ENCODE measurements at places on chromosomes 2 and 18. TPM values are rescaled to one million over a fixed set of nuclear protein-coding genes. Genes with fewer than 3 reads are reported as not detected.

DNA sequence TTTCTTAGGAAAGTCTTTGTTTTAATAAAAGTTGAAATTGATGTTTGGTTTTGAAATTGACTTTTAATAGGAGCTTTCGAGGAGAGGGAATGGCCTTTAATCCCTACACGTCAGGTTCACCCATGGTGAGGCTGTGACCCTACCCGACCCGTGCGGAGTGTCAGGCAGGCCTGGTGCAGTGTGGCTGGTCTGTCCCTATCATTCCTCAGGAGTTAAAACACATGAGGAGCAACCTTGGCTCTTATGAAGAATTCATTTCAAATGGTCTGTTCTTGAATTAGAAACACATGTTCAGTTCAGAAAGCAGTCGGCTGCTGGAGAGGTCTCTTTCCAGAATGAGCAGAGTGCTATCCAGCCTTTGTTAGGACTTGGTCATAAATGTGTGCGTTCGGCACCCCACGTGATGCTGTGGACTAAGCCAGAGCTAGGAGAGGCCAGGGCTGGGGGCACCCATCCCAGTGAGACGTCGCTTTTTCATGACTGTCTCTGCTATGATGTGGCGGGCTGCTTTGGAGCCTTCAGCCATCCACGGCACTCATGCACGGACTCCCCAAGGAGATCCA, 54.7 kb downstream of the EMILIN2 start:
- H3K27me3 ChIP-seq, result peaks cover 21% of the 10 kb centered on the region
- no peak overlapping the region for H3K4me3 ChIP-seq
- peak; percentile 22 for DNase-seq

INHBB gene
- 0.92 TPM for polyA plus RNA-seq

SGPP2 gene
- not detected for polyA plus RNA-seq

DNA sequence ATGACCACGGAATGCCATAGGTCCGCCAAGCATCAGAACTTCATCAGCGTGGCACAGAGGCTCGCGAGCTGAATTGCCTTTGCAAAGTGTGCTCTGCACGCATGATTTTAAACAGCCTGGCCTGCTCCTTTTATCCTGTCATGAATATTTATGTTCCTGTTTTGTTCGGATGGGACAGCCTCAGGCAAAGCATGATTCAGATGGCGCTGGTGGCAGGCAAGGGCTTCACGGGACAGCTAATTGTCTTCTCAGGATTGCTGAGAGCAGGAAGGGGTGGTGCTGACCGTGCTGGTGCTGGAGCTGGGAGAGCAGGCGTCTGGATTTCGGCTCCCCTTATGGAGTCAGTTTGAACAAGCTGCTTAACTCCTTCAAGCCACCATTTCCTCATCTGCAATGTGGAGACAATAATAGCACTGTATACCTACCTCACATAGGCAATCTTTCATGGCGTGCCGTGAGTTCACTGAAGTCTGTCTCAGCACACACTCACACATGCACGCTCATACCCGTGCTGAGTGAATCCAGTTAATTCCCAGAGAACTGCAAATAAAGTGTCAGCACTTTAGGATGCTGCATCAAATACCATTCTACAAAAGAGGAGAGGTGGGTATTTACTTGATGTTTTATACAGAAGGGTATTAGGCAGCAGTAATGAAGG, 79.7 kb upstream of the APCDD1 start:
- no peaks in the 10 kb centered on the region for H3K36me3 ChIP-seq
- DNase-seq, result no peak
- no peaks in the 10 kb centered on the region for H3K27me3 ChIP-seq
- H3K4me3 ChIP-seq, result no peak overlapping the region
- H3K4me1 ChIP-seq, result peaks cover 20% of the 10 kb centered on the region

- H3K36me3 ChIP-seq, result no peaks in the 10 kb centered on the region
- H3K4me1 ChIP-seq, result no peaks in the 10 kb centered on the region
- no peak overlapping the region for H3K27ac ChIP-seq
Observed at GRCh38 chr18:53991202-53991601, 233.3 kb downstream of the MBD2 start.

DNA sequence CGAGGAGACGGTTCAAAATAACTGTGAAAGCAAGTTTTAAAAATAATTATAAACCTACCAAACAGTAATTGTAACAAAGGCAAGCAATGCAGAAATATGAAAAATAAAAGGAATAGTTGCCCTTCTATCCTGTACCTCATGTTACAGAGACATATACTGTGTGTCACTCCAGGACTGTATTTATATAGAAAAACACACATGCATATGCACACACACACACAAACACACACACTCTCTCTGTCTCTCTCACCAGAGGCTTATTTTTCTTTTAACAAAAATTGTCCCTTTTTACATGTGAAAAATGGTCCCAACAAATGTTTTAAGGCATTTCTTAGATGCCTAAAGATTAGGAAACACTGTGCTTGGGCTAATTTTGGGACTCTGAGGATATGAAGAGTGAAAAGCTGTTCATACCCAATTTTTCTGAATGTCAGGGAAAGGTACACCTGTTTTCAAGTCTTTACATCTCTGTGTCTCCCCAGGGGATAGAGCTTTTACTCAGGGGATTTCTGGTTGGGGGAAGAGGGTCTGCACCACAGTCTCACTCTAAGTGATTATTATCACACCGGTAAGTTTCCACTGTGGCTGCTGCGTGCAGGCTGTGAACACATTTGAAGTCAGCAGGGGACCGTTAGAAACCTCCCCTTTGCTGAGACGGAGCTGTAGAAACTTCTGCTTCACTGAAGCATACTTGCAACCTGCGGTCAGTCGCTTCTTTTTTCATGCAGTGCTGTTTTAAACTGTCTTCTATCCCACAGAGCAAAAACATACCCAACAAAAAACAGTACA, 51.4 kb upstream of the SPAG16 start:
- no peaks in the 10 kb centered on the region for H3K27me3 ChIP-seq
- H3K27ac ChIP-seq, result no peak overlapping the region
- H3K4me3 ChIP-seq, result no peak overlapping the region
- H3K36me3 ChIP-seq, result no peaks in the 10 kb centered on the region

MYO5B gene
- 0.24 TPM for polyA plus RNA-seq

GRCh38 chr18:11983592-11983991, 2.3 kb downstream of the IMPA2 start:
- H3K27me3 ChIP-seq, result no peaks in the 10 kb centered on the region
- DNase-seq, result no peak
- H3K4me1 ChIP-seq, result peaks cover 7% of the 10 kb centered on the region
- H3K4me3 ChIP-seq, result no peak overlapping the region
- H3K36me3 ChIP-seq, result no peaks in the 10 kb centered on the region

BMP10 gene
- not detected for polyA plus RNA-seq

SLC38A11 gene
- 0.07 TPM for polyA plus RNA-seq

- H3K27ac ChIP-seq, result no peak overlapping the region
- H3K27me3 ChIP-seq, result no peaks in the 10 kb centered on the region
- no peak overlapping the region for H3K4me3 ChIP-seq
- H3K36me3 ChIP-seq, result no peaks in the 10 kb centered on the region
- H3K4me1 ChIP-seq, result no peaks in the 10 kb centered on the region
Observed at GRCh38 chr2:52810460-52810859, 957.1 kb upstream of the CHAC2 start.

DNA sequence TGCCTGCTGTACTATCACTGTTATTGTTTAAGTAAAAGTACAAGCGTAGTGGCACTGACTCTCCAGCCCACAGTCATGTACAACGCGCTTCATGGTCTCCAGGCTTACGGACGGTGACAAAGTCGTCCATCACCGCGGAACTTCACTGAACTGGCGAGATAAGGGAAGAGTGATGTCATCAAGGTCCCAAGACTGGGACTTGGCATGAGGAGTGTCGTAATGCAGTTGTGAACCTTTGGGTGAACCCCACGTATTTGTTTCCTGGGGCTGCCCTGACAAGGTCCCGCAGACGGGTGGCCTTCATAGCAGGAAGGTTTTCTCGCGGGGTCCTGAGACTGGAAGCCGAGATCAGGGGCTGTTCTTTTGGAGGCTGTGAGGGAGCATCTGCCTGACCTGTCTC, 17.3 kb downstream of the NFATC1 start:
- DNase-seq, result no peak
- H3K4me3 ChIP-seq, result no peak overlapping the region
- H3K27me3 ChIP-seq, result no peaks in the 10 kb centered on the region
- H3K36me3 ChIP-seq, result peaks cover 14% of the 10 kb centered on the region
- H3K4me1 ChIP-seq, result no peaks in the 10 kb centered on the region
- no peak overlapping the region for H3K27ac ChIP-seq

DNA sequence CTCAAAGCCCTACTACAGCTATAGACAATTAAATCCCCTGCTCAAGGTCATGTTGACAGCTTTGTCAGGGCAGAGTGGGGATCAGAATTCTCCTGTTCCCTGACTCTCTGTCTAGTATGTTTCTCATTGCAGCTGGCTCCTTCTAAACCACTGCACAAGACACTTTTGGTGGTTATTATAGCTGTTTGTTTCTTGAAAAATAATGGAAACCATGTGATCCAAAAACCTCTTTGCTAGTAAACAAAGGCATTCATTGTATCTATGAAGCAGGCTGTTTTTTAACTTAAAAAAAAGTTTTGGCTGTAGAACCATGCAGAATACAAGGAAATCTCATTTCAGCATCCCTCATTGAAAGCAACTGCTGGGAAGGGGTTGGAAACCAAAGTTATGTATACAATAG, 352.5 kb upstream of the EPHA4 start:
- H3K27ac ChIP-seq, result no peak overlapping the region
- H3K27me3 ChIP-seq, result no peaks in the 10 kb centered on the region
- H3K36me3 ChIP-seq, result no peaks in the 10 kb centered on the region
- DNase-seq, result no peak
- no peaks in the 10 kb centered on the region for H3K4me1 ChIP-seq

GRCh38 chr2:54061272-54061671, 54.1 kb upstream of the ACYP2 start:
- peaks cover 7% of the 10 kb centered on the region for H3K4me1 ChIP-seq
- no peak for DNase-seq
- H3K27ac ChIP-seq, result no peak overlapping the region
- no peak overlapping the region for H3K4me3 ChIP-seq
- H3K36me3 ChIP-seq, result no peaks in the 10 kb centered on the region

ZAP70 gene
- polyA plus RNA-seq, result 0.09 TPM

- no peak overlapping the region for H3K27ac ChIP-seq
- no peak overlapping the region for H3K4me3 ChIP-seq
- DNase-seq, result peak; percentile 71
- no peaks in the 10 kb centered on the region for H3K27me3 ChIP-seq
Observed at GRCh38 chr2:157468931-157469708, 25.2 kb upstream of the CYTIP start.

- DNase-seq, result peak; percentile 36
- no peaks in the 10 kb centered on the region for H3K27me3 ChIP-seq
- H3K4me1 ChIP-seq, result peaks cover 3% of the 10 kb centered on the region
- H3K27ac ChIP-seq, result peak overlapping the region; percentile 80
Observed at GRCh38 chr2:61887717-61888266, 664 bp downstream of the CCT4 start.

GRCh38 chr18:57014772-57015413, 132.0 kb upstream of the BOD1L2 start:
- no peak overlapping the region for H3K27ac ChIP-seq
- H3K36me3 ChIP-seq, result no peaks in the 10 kb centered on the region
- H3K4me1 ChIP-seq, result no peaks in the 10 kb centered on the region
- H3K27me3 ChIP-seq, result no peaks in the 10 kb centered on the region

DNA sequence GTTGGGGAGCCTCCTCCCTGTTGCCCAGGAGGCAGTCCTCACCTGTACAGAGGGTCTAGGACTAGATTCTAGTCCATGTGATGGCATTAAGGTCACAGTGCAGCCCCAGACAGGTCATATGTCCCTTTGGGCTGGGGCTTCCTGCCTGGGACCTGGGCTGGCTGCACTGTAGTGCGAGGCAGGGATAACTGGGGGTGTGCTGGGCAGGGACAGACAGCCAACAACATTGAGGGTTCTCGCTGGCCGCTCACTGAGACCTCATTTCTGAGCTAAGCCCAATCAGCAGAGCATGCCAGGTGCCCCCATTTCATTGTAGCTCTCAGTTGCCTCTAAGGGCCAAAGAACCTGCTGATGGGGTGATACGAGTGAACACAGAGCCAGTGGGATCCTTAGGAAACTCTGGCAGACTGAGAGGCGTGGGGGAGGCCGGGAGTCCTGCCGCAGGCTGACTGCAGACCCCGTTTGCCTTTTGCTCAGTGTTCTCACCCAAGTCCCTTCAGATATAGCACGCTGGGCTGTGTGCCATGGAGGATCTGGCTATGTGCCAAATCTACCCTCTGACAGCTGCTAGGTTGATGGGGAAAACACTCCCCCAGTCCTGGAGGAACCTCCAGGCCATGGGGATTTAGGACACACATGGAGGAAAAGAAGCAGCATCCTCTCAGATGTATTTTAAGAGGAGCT, 51.9 kb downstream of the DYSF start:
- H3K27me3 ChIP-seq, result peaks cover 3% of the 10 kb centered on the region
- no peak overlapping the region for H3K4me3 ChIP-seq
- H3K36me3 ChIP-seq, result no peaks in the 10 kb centered on the region
- no peak for DNase-seq

GRCh38 chr2:181684454-181685149, 4.3 kb upstream of the NEUROD1 start:
- no peak overlapping the region for H3K27ac ChIP-seq
- no peak overlapping the region for H3K4me3 ChIP-seq
- no peaks in the 10 kb centered on the region for H3K4me1 ChIP-seq
- no peaks in the 10 kb centered on the region for H3K36me3 ChIP-seq
- DNase-seq, result no peak

- peaks cover 1% of the 10 kb centered on the region for H3K27me3 ChIP-seq
- no peaks in the 10 kb centered on the region for H3K4me1 ChIP-seq
- H3K27ac ChIP-seq, result no peak overlapping the region
- DNase-seq, result no peak
- H3K4me3 ChIP-seq, result no peak overlapping the region
Observed at GRCh38 chr2:204415406-204416181, 129.7 kb upstream of the PARD3B start.

- peaks cover 40% of the 10 kb centered on the region for H3K27me3 ChIP-seq
- H3K27ac ChIP-seq, result no peak overlapping the region
- H3K36me3 ChIP-seq, result no peaks in the 10 kb centered on the region
- no peak overlapping the region for H3K4me3 ChIP-seq
- H3K4me1 ChIP-seq, result no peaks in the 10 kb centered on the region
- no peak for DNase-seq
Observed at GRCh38 chr2:98940102-98940501, 4.1 kb upstream of the CRACDL start.

ITPRID2 gene
- polyA plus RNA-seq, result 61.6 TPM

DNA sequence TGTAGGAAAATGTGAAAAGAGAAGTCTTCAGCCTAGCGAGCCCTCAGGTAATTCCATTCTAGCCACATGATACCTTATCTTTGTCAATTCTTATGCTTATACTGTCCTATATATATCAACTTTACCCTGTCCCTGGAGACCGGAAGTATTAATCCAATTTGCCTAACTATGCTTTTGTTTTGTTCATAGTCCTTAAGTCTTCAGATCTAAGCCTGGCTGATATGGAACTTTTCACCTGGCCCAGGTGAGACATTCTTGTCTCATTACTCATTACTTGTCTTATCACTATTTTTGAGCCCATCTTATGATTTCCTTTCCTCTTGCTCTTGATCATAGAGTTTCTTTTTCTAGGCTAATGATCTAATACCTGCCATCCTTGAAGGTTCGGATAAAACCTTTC, 194.1 kb upstream of the FANCL start:
- H3K27ac ChIP-seq, result no peak overlapping the region
- H3K36me3 ChIP-seq, result no peaks in the 10 kb centered on the region
- no peak for DNase-seq
- H3K27me3 ChIP-seq, result no peaks in the 10 kb centered on the region
- H3K4me3 ChIP-seq, result no peak overlapping the region

HOXD12 gene
- polyA plus RNA-seq, result not detected
